ENCODE measurements at places on chromosomes 1 and 21. TPM values are rescaled to one million over a fixed set of nuclear protein-coding genes. Genes with fewer than 3 reads are reported as not detected.

GRCh38 chr1:243850452-243851256, 611 bp upstream of the AKT3 start:
- peak; percentile 24 for DNase-seq

GRCh38 chr21:33670076-33670978, 28.0 kb downstream of the ITSN1 start:
- no peak for DNase-seq

DNA sequence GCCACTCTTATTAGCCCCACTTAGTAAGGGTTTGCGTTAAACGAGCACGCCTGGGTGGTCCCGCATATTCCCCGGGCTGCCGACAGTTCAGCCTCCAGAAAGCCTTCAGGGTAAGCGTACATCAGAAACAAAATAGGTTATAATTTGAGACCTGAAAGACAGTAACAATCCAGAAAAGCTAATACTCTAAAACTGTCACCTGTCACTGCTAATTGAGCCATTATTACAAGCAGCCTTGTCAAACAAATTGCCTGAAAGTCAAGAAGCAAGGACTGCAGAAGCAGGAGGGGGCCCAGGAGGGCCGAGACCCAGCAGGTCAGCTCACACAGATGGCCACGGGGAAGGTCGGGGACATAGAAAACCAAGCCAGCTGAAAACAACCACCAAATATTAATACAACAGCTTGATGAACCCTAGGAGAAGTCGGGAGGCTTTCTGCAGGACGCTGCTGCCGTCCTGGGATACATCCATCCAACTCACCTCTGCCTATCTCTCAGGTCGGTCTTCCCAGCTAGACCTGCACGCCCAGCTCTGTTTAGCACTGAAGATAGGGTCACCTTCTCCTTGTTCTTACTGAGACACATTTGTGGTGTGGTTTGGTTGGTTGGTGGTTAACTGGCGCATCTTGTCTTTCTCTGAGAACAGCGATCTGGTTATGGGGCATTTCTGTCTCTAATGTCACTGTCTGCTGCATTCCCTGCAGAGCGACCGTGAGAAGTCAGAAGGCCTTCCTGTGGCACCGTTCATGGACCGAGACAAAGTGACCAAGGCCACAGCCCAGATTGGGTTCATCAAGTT, 110.8 kb downstream of the WDR4 start:
- no peak for DNase-seq

GRCh38 chr1:70633004-70633403, 221.9 kb downstream of the CTH start:
- DNase-seq = no peak

DNA sequence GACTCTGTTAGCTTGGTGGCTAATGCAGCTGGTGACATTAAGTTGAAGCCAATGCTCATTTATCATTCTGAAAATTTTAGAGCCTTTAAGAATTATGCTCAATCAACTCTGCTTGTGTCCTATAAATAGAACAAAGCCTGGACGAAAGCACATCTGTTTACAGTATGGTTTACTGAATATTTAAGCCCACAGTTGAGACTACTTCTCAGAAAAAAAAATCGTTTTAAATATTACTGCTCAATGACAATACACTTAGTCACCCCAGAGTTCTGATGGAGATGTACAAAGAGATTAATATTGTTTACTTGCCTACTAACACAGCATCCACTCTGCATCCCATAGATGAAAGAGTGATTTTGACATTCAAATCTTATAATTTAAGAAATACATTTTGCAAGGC, 79.6 kb downstream of the NEGR1 start:
- no peak for DNase-seq

DNA sequence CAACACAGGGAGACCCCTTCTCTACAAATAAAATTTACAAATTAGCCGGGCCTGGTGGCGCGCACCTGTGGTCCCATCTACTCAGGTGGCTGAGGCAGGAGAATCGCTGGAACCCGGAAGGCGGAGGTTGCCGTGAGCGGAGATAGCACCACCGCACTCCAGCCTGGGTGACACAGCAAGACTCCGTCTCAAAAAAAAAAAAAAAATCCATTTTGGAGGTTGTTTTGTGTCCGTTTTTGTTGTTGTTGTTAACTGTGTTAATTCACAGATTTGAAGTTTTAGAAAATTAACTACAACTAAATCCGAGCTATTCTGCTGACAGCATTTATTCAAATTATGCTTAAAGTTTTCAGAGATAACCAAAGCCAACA, 618 bp downstream of the CLCC1 start:
- no peak for DNase-seq

Gene CNIH3
- 0.12 TPM for total RNA-seq

Gene ADCY10
- not detected for total RNA-seq

Gene KCNJ9
- total RNA-seq = not detected

GRCh38 chr21:26842974-26843932, 2.0 kb downstream of the ADAMTS1 start:
- peak; percentile 90 for DNase-seq

GRCh38 chr1:233082778-233083550, 132.6 kb downstream of the NTPCR start:
- no peak for DNase-seq

Gene CRP
- total RNA-seq = not detected

DNA sequence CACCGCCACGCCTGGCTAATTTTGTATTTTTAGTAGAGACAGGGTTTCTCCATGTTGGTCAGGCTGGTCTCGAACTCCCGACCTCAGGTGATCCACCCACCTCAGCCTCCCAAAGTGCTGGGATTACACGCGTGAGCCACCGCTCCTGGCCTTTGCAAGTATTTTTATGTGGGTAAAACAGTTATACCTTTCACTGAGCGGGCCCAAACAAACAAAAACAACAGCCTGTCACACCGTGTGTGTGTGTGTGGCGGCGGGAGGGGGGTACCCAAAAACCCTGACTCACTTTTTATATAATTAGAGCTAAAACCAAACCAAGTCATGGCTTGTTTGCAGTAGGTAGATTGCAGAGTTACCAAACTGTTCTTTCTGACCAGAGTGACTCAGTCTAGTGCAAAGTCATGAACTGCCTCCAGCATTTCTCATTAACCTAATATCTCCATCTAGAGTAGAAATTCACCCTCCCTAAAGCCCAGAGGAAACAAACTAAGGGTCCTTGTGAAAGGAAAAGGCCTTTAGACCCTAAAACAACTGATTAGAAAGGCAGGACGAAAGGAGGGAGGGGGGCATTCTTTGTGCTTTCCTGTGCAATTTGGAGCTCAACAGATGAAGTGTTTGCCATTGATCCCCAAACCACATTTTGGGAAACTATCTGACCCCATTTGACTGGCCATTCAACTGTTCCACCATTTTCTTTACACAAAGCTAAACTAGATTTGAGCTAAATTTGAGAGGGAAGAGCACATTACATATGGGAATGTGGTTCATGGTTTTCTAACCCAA, 181.0 kb downstream of the DHRS3 start:
- no peak for DNase-seq

Data from NCI-H460 (cell line).